ENCODE measurements at places on chromosomes 4 and X. TPM values are rescaled to one million over a fixed set of nuclear protein-coding genes. Genes with fewer than 3 reads are reported as not detected.

DNA sequence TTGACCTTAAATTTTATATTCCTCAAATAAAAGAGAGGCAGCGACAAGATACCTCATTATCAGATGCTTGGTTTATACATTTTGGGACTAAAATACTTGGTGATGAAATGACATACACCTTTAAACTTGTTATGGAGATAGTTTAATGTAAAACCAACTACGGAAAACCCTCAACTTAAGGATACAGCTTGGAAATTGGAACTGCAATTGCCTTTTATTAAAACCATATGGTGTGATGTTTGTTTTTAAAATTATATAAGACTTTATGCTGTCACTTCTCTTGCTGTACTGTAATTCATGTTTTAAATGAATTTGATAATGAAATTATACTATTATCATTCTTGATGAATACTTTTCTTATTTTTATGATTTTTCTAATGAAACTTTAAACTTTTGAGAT is 25.9 kb downstream of the METTL14 start:
- DNase-seq: no peak

GRCh38 chr4:13537011-13537831 is 7.1 kb downstream of the NKX3-2 start:
- no peak for DNase-seq

GRCh38 chr4:79381161-79381560 is 26.9 kb downstream of the GK2 start:
- DNase-seq: no peak

GRCh38 chr4:53622739-53623151 is 31.5 kb upstream of the LNX1 start:
- DNase-seq: no peak

DNA sequence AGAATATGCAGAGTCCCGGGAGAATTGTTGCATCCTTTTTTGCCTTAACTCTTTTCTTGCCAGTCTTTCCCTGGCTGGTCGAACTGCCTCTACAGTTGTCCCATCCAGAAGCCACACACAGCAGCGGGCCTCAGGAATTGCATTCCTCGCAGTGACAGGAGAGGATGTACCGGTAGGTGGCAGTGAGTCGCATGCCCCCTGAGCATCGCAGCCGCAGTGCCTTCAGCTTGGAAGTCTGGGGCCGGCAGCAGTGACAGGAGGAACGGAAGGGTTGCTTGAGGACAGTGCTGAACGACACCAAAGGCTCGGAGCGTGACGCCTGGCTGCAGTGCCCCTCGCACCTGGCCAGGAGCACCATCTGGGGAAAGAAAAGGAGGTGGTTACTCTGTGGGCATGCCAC is 23.5 kb downstream of the NDP start:
- DNase-seq: peak; percentile 21

DNA sequence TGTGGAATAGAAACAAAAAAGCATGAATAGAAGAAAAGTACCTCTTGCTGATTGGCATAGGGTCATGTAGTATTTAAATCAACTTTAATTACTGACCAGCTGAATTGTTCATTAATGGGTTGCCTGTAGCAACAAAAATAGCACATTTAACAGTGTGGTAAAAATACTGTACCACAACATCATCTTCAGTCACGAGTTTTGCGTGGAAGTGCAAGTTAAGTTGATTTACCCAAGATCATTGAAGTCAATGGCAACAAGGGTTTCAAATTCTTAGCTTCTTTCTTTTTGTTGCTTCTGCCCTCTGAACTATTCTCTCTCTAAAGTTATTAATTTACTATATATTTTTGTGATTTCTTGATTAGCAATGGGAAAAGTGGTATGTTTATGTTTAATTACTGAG is 526.6 kb downstream of the C4orf33 start:
- no peak for DNase-seq

DNA sequence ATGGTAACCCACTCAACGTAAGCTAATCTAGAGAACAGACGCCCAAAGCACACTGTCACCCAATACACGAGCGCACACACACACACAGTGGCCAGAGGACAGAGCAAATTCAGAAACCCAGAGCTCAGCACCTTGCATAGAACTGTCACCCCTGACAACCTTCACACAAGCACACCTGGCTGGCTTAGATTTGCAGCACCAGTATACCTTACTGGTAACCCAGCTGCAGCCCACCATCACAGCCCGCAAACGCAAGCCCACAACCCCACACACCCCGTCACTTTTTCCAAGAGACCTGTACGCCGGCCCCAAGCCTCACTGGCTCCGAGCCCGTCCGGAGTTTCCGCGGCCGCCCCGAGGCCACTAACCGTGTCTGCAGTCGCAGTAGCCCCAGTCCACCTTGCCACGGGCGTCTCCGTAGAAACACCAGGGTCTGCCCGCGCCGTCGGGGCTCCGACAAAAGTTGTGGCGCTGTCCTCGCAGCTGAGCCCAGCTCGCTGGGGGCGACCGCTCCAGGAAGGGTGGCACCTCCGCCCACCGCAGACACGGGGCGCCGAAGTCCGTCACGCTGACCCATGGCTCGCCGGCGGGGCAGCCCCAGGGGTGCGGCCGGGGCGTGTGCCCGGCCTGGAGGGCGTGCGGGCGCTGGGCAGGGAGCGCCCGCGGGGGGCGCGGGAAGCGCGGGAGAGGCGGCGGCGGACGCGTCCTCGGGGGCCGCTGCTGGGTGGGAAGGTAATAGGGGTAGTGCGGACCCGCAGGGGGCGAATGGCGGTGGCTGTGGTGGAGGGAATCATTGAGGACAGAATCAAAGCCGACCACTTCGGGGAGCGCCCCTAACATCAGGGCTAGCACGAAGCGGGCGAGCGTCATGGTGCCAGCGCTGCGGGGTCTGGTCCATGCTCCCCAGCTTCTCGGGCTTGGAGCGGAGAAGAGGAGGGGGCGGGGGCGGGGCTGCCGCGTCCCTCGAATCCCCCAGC is 664 bp downstream of the PRSS12 start:
- no peak for DNase-seq

GRCh38 chrX:79107891-79108718 is 36.4 kb upstream of the GPR174 start:
- peak; percentile 12 for DNase-seq

DNA sequence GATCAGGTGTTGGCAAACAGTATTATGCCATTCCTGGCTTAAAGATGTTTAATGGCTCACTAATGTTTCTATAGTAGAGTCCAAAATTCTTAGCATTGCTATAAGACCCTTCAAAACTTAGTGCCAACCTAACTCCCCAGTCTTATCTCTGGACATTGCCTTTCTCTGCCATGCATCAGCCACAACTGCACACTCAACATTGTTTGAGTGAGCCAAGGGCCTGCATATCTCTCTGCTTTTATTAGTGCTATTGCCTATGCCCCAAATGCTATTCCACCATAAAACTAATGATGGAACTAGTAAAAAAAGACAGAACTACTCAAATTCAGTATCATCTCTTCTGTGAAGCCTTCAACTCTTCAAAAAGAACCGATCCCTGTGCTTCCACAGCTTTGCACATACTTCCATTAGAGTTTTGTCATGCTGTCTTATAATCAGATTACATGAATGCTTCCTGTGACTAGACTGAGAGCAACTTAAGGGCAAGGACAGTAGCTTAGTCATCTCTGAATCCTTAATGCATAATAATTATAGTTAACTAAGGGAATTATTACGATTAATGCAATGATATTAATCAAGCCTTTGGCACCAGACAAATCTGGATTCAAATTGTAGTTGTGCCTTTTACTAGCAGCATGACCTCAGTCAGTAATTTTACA is 53.7 kb downstream of the CHM start:
- no peak for DNase-seq

DNA sequence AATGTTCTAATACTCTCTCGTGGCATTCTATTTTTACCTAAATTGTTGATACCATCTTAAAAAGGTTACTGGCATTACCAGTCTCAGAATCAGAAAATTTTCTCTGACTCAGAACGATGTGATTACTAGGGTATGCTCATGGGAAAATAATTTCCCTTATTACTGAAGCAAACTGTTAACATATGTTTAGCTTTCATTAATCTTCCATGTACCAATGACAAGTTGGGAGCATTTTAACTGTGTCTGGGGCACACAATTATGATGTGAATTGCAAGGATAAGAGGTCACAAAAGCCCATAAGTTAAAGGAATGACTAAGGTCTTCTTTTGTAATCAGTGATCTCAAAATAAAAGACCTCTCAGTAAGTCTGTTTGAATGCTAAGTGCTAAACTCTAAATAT is 1254.6 kb downstream of the PCDH18 start:
- no peak for DNase-seq

- DNase-seq: no peak
Observed at GRCh38 chrX:120302434-120302833, 8.8 kb downstream of the TMEM255A start.

DNA sequence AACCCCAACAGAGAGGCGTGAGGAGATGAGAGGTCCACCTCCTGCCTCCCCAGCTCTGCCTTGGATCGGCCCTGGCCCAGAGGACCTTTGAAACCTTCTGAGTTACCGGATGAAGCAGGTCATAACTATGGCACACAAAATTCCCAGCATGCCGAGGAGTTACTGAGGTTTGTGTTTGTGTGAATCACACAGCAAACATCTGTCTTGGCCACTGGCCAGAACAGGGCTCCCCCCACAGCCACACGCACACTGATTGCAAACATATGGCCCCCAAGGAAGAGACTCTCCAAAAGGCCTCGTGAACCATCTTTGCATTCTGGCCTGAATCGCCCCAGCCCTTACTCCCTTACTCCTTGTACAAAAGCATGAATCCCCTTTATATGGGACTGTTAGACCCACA is 18.9 kb downstream of the RPS4X start:
- no peak for DNase-seq

DNA sequence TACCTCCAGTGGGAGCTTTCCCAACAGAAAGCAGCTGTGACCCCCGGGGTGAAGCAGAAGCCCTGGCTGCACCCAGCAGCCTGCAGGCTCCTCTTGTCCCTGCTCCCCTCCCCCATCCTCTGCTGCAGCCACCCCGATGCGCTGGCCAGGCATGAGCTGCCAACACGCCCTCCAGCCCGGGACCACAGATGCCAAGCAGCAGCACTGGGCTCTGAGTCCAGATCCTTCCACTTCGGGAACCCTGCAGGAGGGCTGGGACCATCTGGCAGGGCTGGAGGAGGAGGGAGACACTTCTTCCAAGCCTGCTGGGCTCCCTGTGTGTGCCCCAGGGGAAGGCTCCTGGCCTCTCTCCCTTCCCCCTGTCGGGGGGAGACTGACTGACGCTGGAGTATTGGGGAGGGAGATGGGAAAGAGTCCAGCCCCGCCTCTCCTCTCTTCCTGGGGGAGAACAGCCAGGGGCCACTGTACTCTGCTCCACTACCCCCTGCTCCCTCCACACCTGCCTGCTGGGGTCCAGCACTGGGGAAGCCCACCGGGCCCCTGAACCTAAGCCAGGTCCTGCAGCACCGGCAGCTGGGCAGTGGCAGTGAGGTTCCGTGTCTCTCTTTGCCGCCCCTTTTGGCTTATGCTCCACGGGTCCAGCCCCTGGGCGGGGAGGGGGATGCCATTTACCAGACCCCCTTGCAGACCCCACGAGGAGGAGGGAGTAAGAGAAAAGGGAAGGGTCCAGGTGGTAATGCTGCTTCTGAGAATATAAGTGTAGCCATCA is 55.7 kb downstream of the PPP2R2C start:
- DNase-seq: no peak

- DNase-seq: no peak
Observed at GRCh38 chr4:1086011-1086410, 27.4 kb downstream of the RNF212 start.

USO1 gene
- 24.4 TPM for polyA plus RNA-seq

SMS gene
- polyA plus RNA-seq: 39.5 TPM

GAGE12F gene
- not detected for polyA plus RNA-seq

IL13RA2 gene
- not detected for polyA plus RNA-seq

GPRASP1 gene
- polyA plus RNA-seq: 3.4 TPM

PWWP3B gene
- not detected for polyA plus RNA-seq

NLGN4X gene
- polyA plus RNA-seq: not detected

AKAP14 gene
- polyA plus RNA-seq: not detected
